Endothelial cell (in vitro differentiated cells): ENCODE measurements at places on chromosomes 12 and 14. TPM values are rescaled to one million over a fixed set of nuclear protein-coding genes. Genes with fewer than 3 reads are reported as not detected.

The RTL1 gene
- total RNA-seq, result 0.18 TPM

The LRTM2 gene
- total RNA-seq, result not detected

The ANG gene
- total RNA-seq, result 6.5 TPM

- peak; percentile 79 for DNase-seq
- no peaks in the 10 kb centered on the region for H3K36me3 ChIP-seq
- peaks cover 1% of the 10 kb centered on the region for H3K27me3 ChIP-seq
These were observed at the start of gene SAV1 for GRCh38 chr14:50667996-50668825. SAV1 (minus strand) TSS chr14:50668306; CDS start chr14:50667967, 339 bp downstream.

GRCh38 chr12:111773801-111774551 lies 7.2 kb downstream of the ALDH2 start:
- H3K4me1 ChIP-seq, result peaks cover 28% of the 10 kb centered on the region
- H3K4me3 ChIP-seq, result no peak overlapping the region
- no peak for DNase-seq
- peaks cover 3% of the 10 kb centered on the region for H3K36me3 ChIP-seq
- H3K27ac ChIP-seq, result no peak overlapping the region

GRCh38 chr14:51216602-51217001 lies 23.4 kb upstream of the TMX1 start:
- H3K27ac ChIP-seq, result no peak overlapping the region
- H3K4me3 ChIP-seq, result no peak overlapping the region
- H3K4me1 ChIP-seq, result peaks cover 7% of the 10 kb centered on the region
- H3K36me3 ChIP-seq, result no peaks in the 10 kb centered on the region

DNA sequence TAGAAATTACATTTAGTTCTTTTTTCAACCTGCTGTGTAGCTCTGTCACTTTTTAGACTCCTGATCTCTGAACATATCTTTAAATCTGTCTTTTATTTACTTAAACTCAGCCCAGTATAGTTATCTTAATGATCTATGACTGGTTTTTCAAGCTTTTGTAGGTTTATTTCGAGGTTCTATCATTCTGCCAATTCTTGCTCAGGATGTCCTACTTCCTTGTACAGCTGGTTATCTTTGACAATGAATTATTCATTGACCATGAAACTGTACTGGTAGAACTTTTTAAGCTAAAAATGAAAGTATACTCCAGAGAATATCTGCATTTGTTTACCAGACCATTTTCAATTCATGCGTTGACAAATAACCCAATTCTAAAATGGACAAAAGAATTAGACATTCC lies 37.8 kb downstream of the TC2N start:
- no peak for DNase-seq
- no peaks in the 10 kb centered on the region for H3K4me1 ChIP-seq
- no peak overlapping the region for H3K4me3 ChIP-seq
- H3K36me3 ChIP-seq, result no peaks in the 10 kb centered on the region
